ENCODE measurements at places on chromosomes 3 and 15.

- DNase-seq = no peak
Measured at GRCh38 chr3:154779571-154779970, 300.5 kb upstream of the MME start.

- DNase-seq = no peak
Measured at GRCh38 chr3:62567097-62568021, 194.0 kb upstream of the FEZF2 start.

DNA sequence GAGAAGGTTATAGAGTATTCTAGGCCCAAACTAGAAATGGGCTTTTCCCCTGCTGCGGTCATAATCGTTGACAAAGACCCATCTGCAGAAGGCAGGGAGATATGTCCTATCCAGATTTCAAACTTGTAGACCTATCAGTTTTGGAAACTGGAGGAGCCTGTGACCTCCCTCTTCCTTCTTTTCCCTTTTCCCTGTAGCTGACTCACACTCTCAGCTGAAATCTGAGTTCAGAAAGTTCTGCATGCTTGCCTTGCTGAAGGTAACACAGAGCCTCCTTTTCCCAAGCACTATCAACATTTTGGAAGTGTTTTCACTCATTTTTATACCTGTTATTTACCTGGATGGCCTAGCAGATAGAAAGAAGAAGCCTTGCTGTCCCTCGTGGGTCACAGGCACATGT lies 59.1 kb upstream of the PSMD6 start:
- no peak for DNase-seq

DNA sequence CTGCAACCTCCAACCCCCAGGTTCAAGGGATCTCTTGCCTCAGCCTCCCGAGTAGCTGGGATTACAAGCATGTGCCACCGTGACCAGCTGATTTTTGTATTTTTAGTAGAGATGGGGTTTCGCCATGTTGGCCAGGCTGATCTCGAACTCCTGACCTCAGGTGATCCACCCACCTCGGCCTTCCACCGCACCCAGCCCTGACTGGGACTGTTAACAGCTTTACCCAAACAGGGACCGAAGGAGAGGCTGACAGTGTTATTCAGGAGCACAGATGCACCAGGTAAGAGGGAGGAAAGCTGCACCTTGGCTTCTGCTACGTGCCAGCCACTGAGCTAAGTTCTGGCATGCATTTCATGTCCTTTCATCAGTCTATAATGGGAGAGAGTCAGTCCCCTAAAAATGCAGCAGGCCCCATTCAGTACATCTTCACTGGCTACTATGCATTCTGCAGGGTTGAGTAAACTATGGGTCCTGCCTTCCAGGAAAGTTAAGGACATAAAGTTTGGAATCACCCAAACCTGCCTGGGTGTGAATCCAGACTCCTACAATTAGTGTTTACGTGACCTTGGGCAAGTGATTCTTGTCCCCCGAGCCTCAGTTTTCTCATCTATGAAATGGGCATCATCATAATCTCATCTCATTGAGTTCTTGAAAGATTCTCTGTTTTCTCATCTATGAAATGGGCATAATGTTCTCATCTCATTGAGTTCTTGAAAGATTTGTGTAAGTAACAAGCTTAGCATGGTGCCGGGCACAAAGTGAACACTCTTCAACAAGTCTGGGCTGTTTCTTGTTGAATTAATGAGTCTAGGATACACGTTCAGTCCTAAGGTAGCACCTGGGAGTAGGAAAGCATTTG lies 82.2 kb downstream of the CPN2 start:
- DNase-seq = no peak

DNA sequence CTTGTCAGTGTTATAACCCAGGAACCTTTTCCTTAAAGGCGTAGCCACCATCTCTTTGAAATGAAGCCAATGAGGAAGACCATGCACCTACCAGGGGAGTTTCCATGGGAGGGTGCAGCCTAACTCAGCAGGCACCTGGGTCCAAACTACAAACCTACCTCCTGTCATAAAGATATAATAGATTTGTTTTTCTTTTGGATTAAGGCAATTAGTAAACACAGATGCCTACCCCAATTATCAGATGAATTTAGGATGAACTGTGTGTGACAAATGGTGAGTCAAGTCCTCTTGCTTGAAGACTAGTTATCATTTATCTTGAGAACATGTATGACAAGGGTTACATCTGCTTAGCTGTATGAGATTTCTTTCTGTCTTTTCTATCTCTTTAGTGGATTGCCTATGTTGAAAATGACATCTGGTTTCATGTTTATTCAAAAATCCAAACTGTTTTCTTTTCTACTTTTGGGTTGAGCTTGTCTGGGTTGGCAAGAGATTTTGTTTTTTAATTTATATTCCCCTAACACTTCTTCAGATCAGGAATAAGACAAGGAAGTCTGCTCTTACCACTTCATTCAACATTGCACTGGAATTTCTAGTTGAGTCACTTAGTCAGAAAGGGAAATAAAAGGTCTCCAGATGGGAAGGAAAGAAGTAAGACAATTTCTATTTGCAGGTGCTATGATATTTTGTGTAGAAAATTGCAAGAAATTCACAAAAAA lies 149.9 kb downstream of the NEK10 start:
- DNase-seq = no peak

DNA sequence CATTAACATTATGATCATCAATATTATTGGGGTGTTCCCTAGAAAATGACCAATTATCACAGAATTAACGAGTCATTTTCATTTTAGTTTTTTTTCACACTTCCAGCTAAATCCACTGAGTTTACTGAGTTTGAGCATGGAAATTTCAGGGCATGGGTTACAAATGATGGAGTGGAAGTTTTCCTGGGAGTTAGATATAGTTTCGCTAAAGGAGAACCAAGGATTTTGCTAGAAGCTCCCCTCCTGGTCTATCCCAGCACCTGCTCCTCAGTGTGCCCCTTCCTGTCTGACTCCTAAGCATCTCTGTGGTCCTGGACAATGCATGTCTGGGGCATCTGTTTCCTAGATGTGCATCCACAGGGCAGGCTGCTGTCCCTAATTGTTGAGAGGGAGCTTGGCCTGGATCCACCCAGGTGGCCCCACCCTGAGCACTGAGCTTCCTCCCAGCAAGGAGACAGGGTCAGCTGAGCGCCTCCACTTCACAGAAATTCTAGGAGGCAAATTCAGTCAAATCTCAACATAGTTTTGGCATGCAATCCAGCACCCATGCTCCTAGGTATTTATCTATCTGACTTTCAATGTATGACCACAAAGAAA lies 102.3 kb upstream of the GOLGA6L6 start:
- DNase-seq = no peak

- DNase-seq = no peak
Measured at GRCh38 chr15:55016225-55016624, 180.5 kb downstream of the RSL24D1 start.

DNA sequence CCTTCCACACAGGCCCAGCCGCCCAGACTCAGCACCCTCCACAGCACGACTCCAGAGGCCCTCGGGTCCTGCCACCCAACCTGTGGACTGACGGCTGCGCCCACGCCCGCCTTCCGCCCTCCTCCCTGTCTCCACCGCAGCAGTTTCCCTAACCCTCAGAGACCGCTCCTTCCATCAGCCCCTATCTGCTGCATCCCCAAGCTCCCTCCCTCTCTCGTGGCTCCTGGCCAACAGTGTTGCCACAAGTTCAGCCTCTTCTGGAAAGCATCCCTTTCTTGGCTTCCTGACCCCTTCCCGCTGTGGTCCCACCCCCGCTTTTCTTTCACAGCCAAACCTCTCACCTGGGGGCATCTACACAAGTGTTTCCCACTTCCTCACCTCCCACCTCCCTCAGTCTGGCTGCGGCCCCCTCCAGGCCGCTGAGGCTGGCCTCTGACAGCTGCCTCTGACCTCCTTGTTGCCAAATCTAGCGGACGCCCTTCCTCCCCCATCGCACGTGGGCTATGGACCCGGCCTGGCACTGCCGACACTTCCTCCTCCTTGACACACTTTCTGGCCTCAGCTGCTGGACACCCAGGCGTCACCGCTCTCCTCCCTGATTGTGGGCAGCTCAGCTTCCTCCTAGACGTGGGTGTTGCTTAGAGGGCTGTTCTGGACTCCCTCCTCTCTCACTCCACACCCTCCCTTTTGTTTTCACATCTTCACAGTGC lies 168.8 kb upstream of the TLE3 start:
- no peak for DNase-seq

GRCh38 chr3:127441764-127442163 lies 148.8 kb downstream of the TPRA1 start:
- DNase-seq = no peak

All from stimulated activated CD4-positive, alpha-beta T cell treated with anti-CD3 and anti-CD28 coated beads, Interleukin-4, amount 100 ng/mL, for 1 hour (primary cell).